ENCODE measurements at places on chromosomes 2 and 18.

GRCh38 chr18:63109802-63110201 is 209.8 kb downstream of the BCL2 start:
- no peak for DNase-seq

DNA sequence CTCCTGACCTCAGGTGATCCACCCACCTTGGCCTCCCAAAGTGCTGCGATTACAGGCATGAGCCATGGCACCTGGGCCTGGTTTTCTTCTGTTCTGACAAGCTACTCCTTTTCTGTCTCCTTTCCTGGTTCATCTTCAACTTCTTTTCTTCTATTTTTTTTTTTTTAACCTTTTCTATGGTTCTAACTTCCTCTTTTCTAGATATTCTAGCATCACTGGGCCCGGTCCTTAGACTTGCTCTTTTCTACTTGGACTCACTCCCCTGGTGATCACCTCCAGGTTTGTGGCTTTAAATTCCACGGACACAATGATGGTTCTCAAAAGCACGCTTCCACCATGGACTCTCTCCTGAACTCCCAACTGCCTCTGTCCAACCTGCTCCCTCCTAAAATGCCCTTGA is 2.0 kb downstream of the EIF2AK2 start:
- DNase-seq = no peak

DNA sequence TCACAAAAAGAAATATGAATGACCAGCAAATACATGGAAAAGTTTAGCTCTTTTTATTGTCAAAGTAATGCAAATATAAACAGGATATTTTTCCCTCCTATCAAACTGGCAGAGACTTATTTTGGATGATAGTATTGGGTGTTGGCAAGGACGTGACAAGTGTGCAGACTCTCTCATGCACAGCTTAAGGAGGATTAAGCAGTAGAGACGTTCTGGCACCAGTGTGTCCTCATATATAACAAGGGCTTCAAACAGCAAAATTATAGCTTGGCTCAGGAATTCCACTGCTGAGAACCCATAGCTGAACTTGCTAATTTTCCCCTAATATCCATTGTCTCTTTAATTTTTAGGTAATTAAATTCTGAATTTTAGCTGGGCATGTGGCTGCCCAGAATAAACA is 114.4 kb downstream of the FAM124B start:
- DNase-seq = no peak

DNA sequence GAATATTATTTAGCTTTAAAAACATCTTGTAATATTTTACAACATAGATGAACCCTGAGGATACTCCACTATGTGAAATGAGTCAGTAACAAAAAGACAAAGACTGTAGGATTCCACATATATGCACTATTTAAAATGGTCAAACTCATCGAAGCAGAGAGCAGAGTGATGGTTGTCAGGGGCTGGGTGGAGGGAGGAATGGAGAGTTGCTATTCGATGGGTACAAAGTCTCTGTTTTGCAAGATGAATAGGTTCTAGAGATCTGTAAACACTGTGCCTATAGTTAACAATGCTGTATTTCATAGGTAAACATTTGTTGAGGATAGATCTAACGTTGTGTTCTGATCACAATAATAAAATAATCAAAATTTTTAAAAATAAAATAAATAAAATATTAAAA is 1675.9 kb upstream of the CELF4 start:
- no peak for DNase-seq

- DNase-seq = no peak
These were observed 122.6 kb downstream of the DYSF start for GRCh38 chr2:71575966-71576365.

DNA sequence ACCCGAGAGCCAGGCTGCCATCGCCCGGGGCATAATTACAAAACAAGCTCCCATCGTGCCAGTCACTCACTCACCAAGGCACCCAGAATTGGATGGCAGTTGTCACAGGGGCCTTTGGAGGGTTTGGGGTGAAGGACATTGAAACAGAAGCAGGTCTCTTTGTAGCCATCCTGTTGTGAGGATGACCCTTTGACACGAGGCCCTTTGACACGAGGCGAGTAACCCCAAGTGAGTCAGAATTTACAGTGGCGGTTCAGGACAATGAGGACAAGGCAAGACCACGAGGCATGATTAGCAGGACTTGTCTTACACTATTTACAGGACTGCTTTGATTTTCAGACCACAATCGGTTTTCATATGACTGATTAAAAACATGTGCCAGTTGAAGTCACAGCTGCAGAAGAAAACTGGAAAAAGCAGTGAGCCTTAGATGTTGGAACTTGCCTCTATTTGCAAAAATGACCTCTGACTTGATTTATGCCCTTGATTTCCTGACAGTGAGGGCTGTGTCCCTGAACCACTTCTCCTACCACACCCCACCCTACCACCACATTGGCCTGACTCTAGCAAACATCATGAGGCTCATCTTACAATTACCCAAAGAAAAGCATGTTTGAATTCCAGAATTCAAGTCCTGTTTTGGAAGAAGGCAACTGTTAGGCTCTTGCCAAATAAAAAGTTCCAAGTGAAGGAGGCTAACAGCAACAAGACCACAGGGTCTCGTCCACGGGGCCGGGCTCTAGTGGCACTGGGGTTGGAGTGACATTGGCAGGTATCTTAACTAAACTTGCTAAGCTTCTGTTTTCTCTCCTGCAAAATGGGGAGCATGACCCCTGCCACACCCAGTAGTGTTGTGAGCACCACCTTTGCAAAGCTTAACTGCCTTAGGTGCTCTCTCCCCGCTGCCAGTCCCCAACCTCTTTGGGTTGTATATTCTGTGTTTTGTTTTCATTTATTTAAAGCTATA is 64.4 kb upstream of the FOSL2 start:
- no peak for DNase-seq

GRCh38 chr18:53605198-53605597 is 619.3 kb downstream of the MBD2 start:
- DNase-seq = no peak

- DNase-seq = no peak
These were observed 438.8 kb upstream of the CDH20 start for GRCh38 chr18:60894254-60894945.
